NCI-H524 (cell line): ENCODE measurements at places on chromosomes 4 and X.
A peak's percentile ranks its signal among the peaks of the same experiment; 100 is the strongest.

DNA sequence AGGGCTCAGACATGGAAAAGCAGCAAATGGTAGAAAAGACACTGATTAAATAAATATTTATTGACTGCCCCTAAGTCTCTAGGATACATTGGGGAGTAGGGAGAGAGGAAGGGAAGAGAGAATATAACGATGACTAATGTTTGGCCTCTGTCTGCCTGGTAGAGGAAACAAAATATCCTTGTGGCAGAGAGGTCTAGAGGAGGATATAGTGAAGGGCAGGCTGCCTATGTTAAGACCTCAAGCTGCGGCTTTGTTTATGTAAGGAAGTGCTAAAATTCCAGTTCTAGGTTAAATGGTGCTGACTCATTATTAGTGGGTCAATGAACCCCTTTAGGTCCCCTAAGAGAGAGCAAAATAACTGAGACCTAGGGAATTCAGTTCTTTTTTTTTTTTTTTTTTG lies 427.3 kb upstream of the FTHL17 start:
- DNase-seq, result no peak

DNA sequence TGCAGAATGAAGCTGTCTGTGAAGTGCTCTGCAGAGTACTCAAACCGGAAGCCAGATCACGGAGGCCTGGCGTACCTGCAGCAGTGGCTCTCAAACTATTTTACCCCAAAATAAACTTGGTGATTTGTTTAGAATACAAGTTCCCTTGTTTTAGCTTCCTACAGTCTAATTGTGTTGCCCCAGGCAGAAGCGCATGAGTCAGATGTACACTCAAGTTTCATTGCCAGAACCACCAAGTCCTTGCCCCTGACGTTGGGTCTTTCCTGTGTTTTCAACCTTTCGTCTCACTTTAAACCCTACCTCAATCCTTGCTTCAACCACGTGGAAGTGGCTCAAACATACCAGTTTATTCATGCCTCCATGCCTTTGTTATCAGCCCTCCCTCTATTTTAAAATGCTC lies 66.2 kb upstream of the SLC7A11 start:
- DNase-seq, result no peak

DNA sequence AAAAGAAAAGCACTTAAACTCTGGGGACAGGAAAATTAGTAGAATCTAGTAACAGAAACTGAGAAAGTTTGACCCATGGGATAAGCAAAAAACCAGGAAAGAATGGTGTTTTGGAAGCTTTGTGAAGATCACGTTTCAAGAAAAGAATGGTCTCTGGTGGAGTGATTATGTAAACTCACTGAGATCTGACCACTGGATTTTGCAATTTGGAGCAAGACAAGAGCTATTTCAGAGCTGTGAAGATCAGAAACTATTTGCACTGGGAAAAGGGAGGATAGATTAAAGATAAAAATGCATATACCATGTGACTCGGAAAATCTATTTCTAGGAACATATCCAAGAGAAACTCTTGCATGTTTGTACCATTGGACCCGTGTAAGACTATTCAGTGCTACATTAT lies 4.3 kb downstream of the TMPRSS11D start:
- no peak for DNase-seq

GRCh38 chrX:129318375-129318774 lies 204.9 kb downstream of the SMARCA1 start:
- no peak for DNase-seq

DNA sequence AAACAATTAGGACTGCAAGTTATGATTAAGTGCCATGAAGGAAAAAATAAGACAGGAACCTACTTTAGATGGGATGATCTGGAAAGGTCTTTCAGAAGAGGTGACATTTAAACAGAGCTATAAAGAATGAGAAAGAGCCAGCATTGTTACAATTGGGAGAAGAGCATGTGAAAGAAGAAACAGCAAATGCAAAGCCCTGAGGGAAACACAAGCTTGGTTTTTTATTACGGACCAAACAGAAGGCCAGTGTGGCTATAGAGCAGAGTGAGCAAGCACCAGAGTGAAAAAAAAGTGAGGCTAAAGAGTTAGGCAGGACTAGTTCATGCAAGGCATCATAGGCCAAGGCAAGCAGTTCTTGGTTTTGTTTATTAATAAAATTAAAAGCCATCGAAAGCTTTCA lies 175.6 kb downstream of the RBMX2 start:
- DNase-seq, result no peak

DNA sequence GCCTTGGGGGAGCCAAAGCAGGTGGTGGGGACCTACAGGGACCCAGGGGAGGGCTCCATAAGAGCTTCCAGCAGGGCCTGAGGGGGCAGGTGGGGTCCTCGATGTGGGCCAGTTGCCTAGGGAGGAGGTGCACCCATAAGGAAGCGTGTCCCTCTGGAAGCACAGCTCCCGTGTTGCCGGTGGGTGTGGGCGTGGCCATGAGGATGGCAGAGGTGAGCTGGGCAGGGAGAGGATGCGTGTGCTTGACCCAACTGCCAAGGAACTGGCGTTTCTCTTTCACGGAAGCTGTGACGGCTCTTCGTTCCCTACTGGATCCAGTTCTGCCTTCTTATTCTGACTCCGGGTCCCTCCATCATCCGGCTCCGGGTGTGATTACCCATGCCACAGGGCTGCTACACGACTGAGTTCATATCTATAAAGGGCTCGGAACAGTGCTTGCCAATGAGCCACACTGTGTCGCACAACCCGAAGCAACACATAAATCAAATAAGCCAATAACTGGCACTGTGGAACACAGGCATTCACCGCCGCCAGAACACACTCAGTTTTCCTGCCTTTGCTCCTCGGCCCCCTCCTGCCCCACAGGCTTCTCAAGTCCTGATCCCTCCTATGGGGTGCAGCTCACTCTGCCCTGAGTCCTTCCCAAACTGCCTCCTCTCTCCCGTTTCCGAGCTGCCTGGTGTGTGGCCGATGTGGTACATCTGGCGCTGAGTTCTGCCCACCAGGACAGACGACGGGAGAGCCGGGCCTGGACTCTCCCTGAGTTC lies 35.5 kb downstream of the RNF212 start:
- no peak for DNase-seq

GRCh38 chr4:1247864-1248244 lies 1.1 kb downstream of the CTBP1 start:
- DNase-seq, result no peak

GRCh38 chr4:75306506-75306905 lies 207.7 kb downstream of the RCHY1 start:
- DNase-seq, result no peak

DNA sequence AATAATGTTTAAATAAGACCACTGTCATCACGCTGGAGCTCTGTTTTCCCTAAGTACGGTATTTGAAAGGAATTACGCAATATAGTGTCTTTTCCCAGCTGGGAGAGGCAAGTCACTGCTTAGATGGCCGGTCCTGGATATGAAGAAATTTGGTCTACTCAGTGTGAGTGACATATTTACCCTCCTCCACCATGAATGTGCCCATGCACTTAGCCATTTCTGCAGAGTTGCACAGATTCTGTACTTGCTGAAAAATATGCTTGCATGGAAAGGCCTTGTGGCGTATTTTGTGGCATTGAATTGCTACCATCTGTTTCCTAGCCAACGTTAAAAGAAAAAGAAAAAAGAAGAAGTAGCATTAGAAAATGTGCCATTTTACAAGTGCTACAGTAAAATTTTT lies 73.1 kb downstream of the ADGRL3 start:
- DNase-seq, result no peak

- DNase-seq, result no peak
These were observed 342.7 kb downstream of the GLUD2 start for GRCh38 chrX:121389976-121390714.

GRCh38 chr4:577499-578450 lies 1.7 kb upstream of the TMEM271 start:
- peak; percentile 48 for DNase-seq

DNA sequence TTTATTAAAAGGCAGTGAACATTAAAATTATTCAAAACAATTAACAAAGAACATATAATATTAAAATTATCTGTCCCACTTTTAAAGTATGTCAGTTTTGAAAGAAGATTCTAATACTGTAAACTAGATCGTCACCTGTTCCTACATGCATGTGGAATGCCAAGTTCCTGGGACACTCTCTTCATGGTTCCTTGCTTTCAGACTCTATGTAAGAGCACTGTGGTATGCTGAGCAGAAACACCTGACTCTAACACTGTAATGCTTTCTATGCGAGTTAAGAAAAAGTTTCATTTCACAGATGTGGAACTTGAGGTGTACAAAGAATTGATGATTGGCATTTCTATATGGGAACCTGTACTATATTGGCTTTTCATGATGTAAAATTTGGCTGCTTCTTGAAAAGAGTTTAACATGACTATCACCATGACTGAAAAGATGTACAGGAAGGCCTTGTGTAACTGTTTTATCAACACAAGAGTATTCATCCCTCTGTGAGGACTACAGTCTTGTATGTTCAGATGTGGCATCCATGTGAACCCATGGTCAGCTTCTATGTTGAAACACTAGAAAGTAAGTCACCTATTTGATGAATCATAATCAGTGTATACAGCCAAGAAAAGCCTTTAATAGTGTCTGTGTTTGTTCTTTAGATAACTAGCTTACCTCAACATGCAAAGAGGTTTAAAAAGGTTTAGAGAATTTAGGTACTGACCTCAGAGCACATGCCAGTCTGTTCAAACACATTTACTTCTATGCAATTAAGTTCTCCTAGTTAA lies 354.5 kb downstream of the ARHGAP24 start:
- DNase-seq, result no peak

GRCh38 chrX:124719060-124719459 lies 372.7 kb downstream of the SH2D1A start:
- peak; percentile 0 for DNase-seq
